ENCODE measurements at places on chromosomes 7 and 10.

GRCh38 chr7:95491634-95492314 is 6.0 kb downstream of the ASB4 start:
- no peak for DNase-seq

DNA sequence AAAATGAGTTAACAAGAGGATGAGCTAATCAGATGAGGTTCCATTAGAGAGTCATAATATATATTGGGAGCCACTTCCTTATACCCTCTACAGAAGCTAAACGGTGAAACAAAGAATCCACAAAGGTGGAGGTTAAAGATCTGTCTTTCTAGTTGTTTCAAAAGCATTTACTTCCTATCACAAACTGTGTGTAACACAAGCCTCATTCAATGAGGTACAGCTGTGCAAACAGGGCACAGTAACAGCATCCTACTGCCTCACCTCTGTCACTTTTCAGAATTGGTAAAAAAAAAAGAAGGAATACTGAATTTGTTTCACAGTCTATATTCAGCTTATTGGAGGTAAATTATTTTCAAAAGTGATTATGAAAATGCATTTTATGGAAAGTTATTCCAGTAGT is 128.7 kb downstream of the AGMO start:
- no peak for DNase-seq

DNA sequence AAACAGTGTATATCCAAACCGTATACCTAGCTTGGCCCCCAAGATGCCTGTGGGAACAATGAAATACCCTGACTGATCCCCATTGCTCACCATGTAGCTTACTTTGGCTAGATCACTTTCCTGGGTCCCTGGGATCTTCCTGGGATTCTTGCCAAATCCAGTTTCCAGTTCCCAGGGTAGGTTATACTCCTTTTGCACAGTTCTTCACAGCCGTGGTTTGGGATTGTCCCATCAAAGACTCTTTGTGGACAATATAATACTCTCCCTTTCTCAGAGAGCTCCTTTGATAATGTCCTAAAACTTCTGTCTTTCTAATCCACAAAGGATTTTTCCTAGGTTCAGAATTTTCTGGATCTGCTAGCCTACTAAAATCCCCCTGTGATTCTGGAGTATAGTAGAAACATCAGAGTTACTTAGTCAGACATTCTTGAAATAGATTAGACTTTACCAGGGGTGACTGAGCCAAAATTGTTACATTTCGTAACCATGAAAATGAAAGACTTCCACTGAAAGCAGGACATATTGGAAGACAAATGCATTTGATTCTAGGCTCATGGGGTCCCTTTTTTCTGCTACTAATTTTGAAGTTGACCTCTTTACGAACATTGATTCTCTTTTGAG is 388.3 kb upstream of the ETV1 start:
- DNase-seq = no peak

GRCh38 chr10:5550621-5551530 is 26.1 kb downstream of the CALML3 start:
- DNase-seq = no peak

DNA sequence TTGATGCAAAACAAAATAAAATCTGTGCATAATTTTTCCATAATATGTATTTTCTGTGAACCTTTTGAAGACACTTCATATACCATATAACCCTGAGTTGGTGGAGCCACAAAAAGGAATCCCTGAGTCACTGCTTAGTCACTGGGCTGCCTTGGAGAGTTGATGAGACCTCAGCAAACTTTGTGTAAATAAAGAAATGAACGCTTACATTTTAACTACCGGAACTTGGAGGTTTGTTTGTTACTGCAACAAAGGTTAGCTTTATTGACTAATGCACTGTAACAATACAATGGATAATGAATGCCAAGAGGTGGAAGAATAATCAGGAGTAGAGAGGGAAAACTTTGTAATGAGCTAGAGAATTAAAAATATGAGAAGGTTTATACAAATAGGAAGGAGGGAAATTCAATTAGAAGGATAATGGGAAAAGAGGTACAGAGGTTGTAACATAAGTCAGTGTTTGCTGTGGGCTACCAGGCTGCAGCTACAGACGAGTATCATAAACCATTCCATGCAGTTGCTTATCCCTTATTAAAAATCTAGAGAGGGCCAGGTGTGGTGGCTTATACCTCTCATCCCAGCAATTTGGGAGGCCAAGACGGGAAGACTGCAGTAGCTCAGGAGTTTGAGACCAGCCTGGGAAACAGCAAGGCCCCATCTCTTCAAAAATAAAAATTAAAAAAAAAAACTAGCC is 1042.1 kb downstream of the TYW1 start:
- no peak for DNase-seq

GRCh38 chr10:124155781-124156435 is 62.5 kb upstream of the CHST15 start:
- no peak for DNase-seq

GRCh38 chr7:29567174-29567573 is 3.5 kb downstream of the PRR15 start:
- DNase-seq = no peak

- DNase-seq = no peak
Measured at GRCh38 chr10:104822088-104822487, 181.0 kb downstream of the SORCS3 start.

DNA sequence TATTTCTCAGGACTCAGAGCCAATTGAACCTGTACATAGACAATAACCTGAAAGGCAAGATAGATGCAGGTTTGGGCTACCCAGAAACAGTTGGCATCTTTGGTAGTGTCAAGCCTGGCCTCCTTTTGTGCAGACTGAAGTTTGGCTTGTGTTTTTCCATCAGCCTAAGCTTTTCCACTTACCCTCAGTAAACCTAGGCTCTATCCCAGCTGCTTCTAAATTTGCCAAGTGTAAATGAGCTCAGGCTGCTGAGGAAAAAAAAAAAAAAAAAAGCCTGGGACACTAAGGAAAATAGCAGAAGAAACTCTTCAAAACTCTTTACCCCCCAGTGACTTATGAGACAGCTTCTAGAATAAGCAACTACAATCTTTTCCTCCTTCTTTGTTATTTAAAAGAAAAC is 316.3 kb upstream of the SORCS1 start:
- no peak for DNase-seq

Measured in esophagus squamous epithelium (tissue), 5 donors.